ENCODE measurements at places on chromosomes 16 and 17.
A peak's percentile ranks its signal among the peaks of the same experiment; 100 is the strongest.

- DNase-seq, result no peak
Measured at GRCh38 chr17:34135841-34136240, 119.2 kb upstream of the CCL2 start.

DNA sequence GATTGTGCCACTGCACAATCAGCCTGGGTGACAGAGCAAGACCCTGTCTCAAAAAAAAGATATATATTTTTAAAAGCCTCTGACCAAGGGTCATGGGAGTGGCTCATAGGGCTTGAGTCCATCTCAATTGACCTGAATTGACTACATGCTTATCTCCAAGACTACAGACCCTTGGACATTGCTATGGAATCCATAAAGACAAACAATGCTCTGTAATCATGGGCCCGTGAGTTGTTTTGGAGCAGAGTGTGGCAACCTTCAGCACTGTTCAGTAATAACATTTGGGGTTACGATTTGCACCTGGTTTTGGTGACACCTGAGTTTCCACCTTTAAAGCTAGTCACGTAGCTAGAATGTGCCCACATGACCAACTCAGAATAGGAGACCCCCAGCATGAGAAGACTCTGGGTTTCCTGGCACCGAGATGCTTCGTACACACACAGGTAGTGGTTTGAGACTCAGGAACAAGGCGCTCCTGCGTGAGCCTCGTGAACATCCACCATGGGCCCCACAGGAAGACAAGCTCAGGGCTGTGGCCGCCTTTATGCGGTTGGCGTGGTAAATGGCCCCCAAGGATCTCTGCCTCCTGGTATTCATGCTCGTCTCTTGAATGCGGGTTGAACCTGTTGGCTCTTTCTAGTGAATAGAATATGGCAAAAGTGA lies 66.6 kb upstream of the RPH3AL start:
- no peak for DNase-seq

DNA sequence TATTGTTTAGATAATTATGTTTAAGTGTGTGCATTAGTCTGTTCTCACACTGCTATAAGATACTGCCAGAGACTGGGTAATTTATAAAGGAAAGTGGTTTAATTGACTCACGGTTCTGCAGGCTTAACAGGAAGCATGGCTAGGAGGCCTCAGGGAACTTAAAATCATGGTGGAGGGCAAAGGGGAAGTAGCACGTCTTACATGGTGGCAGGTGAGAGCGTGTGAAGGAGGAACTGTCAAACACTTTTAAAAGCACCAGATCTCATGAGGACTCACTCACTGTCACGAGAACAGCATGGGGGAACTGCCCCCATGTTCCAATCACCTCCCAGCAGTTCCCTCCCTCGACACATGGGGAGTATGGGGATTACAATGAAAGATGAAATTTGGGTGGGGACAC lies 203.5 kb upstream of the GOT2 start:
- no peak for DNase-seq

- DNase-seq, result no peak
Measured at GRCh38 chr17:44589316-44590071, 32.2 kb downstream of the FZD2 start.

- DNase-seq, result no peak
Measured at GRCh38 chr17:51430591-51430990, 170.2 kb downstream of the UTP18 start.

GRCh38 chr17:36034127-36034526 lies 16.4 kb upstream of the CCL23 start:
- no peak for DNase-seq

- DNase-seq, result peak; percentile 38
Measured at GRCh38 chr17:280901-281300, 71.7 kb downstream of the RPH3AL start.

GRCh38 chr16:1182950-1183907 lies 30.3 kb downstream of the CACNA1H start:
- DNase-seq, result no peak

- DNase-seq, result no peak
Measured at GRCh38 chr16:67540756-67541155, 12.1 kb downstream of the RIPOR1 start.

- DNase-seq, result no peak
Measured at GRCh38 chr17:49106321-49107210, 26.0 kb upstream of the B4GALNT2 start.

GRCh38 chr17:42457107-42457792 lies 1.4 kb upstream of the ATP6V0A1 start:
- DNase-seq, result no peak

DNA sequence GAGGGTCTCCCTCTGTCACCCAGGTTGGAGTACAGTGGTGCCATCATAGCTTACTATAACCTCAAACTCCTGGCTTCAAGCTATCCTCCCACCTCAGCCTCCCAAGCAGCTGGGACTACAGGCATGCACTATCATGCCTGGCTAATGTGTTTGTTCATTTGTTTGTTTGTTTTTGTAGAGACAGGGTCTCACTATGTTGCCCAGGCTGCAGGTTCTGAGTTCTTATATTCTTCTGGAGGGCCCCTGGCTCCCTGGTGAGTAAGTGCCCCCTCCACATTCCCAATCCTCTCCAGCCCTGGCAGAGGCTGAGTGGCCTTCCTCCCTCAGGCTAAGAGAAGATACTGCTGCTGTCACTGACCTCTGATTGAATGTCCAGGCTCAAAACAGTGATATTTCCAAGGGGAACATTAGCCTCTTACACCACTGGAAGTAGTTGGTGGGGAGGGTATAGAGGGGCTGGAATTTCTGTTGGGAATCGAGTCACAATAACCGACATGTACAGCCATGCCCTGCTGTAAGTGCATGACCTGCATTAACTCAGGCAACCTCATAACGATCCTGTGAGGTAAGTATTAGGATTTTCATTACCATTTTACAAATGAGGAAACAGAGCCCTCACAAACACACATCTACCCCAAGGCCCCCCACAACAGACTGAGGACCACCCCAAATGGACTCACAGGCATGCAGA lies 2.7 kb upstream of the ETV4 start:
- no peak for DNase-seq

- no peak for DNase-seq
Measured at GRCh38 chr17:1588821-1589585, 26.4 kb upstream of the PITPNA start.

DNA sequence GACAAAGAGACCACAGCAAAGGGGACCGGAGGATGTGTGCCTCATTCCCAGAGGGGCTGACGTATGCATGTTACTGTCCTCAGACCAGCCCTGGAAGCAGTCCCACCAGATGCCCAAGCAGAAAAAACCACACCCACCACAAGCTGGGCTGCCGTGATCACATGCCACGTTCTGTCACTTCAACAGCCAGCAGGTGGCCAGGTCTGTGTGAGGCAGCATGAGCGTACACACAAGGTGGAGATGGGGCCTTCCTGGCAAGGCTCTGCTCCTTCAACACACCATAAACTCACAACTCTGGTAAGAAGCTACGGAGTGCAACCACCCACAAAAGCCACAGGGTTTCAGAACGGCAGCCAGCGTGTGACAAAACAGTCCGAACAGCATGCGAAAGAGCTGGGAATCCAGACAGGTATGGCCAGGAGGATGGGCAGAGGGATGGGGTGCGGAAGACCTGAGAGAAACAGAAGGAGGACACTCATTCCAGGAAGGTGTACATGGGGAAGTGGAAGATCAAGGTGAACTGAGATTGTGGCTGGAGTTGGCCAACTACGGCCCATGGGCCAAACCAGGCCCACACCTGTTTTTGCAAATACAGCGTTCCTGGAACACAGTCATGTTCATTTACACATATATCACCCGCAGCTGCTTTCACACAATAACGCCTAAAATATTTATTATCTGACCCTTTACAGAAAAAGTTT lies 27.9 kb downstream of the MBTPS1 start:
- no peak for DNase-seq

- no peak for DNase-seq
Measured at GRCh38 chr16:89867918-89868317, 5.5 kb upstream of the TCF25 start.

GRCh38 chr16:1082266-1082951 lies 9.9 kb downstream of the SSTR5 start:
- no peak for DNase-seq

DNA sequence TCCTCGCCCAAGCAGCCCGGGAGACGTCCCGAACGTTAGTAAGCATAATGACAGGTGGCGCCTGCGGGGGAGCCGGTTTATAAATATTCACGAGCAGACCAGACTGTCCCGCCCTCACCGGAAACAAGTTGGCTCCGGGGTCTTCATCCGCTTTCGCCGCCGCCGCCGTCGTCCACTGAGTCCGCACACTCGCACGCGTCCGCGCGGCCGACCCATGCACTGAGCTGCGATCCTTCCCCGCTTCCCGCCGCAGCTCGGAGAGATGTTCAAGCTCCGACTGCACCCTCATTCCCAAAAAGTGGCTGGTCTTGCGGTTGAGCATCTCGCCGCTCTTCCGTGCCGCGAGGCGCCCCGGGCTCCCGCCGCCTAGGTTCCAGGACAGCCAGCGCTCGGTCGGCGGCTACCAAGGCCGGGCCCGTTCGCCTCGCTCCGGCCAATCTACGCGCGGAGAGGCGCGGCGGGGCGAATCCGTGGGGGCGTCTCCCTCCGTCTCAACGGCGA lies 385 bp downstream of the CFAP119 start:
- peak; percentile 63 for DNase-seq

DNA sequence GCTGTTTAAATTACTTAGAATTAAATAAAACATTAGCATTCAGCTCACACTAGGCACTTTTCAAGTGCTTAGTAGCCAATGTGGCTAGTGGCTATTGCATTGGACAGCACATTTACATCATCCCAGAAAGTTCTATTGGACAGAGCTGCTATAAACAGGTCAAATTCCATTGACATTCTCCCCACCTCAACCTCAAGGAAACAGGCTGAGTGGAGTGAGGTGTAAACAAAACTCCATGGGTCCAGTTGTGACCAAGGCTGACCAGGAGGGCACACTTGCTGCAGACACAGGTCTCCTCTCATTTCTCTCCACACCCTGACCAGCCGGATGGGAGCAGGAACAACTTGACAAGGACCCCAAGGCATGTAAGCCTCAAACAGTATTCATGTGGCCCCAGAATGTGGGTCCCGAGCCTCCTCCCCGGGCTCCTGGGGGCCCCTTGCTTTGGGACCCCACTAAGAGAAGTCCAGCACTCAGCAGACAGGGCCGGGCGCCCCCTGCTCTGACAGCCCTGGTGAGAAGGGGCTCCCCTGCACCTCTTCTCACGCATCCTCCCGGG lies 488 bp downstream of the C17orf113 start:
- DNase-seq, result no peak

DNA sequence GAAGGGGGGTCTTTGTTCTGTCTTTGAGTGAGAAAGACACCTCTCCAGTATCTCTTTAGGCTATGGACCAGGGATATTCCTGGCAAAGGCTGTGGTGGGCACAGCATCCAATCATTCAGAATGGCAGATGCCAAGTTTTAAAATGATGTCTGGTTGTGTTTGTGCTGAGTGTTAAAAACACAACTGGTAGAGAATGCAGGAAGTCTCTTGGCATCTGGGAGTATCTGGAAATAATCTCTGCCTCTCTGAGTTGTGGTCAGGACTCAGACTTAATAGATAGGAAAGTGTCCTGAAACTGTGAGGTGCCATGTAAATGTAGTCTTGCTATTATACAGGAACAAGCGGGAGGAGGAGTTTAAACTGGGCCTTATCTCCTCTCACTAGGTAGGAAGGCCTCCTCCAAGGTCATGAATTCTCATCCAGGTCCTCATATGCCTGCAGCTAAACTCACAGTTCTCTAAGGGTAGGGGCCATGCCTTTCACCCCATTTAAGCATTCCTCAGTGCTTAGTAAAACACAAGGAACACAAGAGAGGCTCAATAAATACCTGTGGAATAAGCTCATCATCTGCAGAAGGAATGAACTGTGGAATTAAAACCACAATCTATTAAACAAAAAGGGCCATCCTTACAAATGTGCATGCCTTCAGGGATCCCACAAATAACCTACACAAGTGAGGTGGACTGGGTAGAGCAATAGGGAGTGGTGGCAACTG lies 317.6 kb downstream of the CBLN1 start:
- no peak for DNase-seq

- DNase-seq, result no peak
Measured at GRCh38 chr16:2058420-2058819, 10.6 kb downstream of the TSC2 start.

DNA sequence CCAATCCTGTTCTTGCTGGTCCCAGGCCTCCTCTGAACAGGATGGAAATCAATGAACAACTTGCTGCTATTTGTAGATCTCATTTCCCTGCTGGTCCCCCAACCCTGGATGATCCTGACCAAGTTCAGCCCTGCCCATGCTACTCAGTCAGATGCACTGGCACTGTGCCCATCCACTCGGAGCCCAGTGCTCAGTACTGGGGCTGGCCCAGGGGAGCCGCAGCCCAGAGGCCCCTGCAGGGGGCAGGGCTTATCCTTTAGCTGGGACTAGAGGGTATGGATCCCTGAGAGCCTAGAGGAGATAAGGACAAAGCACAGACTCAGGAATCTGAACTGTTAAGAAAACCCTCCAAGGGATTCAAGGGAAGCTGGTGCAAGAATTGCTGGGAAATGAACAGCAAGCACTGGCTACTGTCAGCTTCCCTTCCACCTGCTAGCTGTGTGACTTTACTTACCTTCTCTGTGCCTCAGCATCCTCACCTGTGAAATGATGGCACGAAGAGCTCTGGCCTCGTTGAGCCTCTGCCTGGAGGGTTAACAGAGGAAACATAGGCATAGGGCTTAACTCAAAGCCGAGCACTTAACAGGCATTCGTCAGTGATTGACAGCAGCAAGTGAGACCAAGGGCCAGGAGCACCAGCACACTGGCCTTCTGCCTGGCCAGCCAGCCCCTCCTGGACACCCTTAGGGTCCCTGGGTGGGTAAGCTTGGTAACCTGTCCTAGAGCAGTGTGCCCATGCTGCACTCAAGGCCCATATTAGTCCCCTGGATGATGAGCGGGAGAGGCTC lies 29.8 kb upstream of the C1QL1 start:
- no peak for DNase-seq

GRCh38 chr16:88503374-88503770 lies 50.3 kb downstream of the ZFPM1 start:
- no peak for DNase-seq

DNA sequence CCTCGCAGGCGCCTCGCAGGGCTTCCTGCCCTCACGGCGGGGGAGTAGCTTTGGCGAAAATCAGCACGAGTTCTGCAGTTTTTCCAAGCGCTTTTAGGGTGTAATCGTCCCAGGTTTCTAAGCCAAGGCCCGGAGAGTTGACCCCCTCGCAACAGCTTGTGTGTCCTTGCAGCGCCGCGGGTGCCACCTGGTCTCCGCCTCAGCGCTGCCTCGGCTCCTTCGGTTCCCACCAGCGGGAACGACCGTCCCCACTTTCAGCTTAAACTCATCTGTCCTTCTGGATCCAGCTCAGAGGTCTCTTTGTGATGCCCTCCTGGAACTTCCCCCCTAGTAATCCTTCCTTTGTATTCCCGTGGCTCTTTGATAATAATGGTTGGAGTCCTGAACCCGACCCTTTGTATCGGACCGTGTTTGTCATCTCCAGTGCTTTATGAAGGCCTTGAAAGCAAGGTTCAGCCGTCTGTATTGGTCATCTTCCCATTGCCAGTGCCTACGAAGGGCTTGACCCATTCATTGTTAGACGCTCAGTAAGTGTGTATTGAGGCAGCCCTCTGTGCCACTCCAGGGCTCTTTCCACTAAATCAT lies 858 bp upstream of the SMARCE1 start:
- no peak for DNase-seq

GRCh38 chr16:76293980-76294379 lies 16.8 kb downstream of the CNTNAP4 start:
- no peak for DNase-seq

GRCh38 chr16:11232852-11233726 lies 22.9 kb downstream of the SOCS1 start:
- no peak for DNase-seq

GRCh38 chr16:55647343-55647742 lies 8.4 kb upstream of the SLC6A2 start:
- DNase-seq, result no peak

GRCh38 chr16:72856797-72857196 lies 191.1 kb downstream of the ZFHX3 start:
- peak; percentile 25 for DNase-seq

GRCh38 chr16:50602531-50603205 lies 54.5 kb downstream of the NKD1 start:
- DNase-seq, result no peak

Measured in sciatic nerve (tissue), 2 donors.